ENCODE measurements at places on chromosomes 1 and 21.

- DNase-seq = no peak
Measured at GRCh38 chr1:3161176-3161840, 92.3 kb downstream of the PRDM16 start.

DNA sequence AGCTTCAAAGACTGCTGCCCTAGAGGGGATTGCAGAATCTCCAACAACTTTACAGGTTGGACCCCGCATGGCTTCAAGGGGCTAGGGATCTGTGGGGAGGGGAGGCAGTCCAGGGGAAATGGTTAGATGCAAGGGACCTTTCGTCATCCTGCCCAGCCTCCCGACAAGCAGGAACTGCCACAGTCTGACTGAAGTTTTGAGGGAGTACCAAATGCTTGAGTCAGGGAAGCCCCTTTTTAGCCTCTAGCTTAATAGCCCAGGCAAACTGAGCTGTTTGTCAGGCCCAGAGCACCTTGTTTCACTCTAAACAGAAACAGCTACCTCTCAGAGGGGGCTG is 1.1 kb downstream of the TOR3A start:
- DNase-seq = no peak

DNA sequence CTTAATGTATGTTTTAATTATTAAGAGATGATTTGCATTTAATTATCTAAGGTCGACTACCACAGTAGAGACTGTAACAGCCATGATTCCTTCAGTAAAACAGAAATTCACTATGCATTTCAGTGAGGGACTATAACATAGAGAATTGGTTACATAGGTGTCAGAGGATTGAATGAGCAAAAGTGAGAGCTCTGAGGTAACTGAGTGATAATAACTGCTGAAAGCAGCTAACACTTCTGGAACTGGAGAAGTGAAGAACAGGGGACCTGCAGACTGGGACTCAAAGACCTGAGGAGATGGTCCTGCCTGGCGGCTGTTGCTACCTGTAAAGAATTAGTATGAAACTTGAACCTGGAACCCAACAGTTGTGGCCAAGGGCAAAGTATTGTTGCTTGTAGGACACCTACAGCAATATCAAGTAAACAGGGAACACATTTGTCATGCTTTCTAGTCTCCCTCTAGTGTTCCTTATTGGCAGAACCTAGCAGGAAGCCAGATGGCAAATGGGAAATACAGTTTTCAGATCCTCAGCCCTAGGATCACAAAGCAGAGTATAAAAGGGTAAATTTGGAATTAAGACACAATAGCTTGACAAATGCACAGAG is 110.6 kb downstream of the HS2ST1 start:
- DNase-seq = no peak

GRCh38 chr1:90045853-90046563 is 51.1 kb downstream of the ZNF326 start:
- no peak for DNase-seq

DNA sequence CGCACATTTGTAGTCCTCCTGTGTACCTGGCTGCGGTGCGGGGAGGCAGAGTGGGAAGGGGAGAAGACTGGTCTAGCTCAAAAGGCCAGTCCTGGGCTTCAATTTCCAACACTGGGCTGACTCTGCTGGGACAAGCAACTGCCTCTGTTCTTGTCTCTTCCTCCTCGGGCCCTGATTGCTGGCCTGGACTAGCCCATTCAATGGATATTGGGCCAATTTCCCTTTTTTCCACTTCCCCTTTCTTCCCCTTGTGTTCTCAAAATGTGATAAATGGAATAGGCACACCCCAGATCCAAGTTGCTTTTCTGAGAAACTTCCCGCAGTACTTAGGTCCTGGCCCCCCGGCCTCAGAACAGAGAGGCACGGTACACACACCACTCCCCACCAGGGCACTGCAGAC is 48.2 kb downstream of the SPSB1 start:
- no peak for DNase-seq

GRCh38 chr1:24321697-24322469 is 2.7 kb downstream of the GRHL3 start:
- peak; percentile 48 for DNase-seq

GRCh38 chr21:35309316-35309715 is 260.2 kb upstream of the RUNX1 start:
- DNase-seq = no peak

- no peak for DNase-seq
Measured at GRCh38 chr1:92964316-92964715, 3.1 kb upstream of the DIPK1A start.

GRCh38 chr1:232667778-232668165 is 37.8 kb upstream of the SIPA1L2 start:
- no peak for DNase-seq

GRCh38 chr1:231694465-231695077 is 68.0 kb downstream of the DISC1 start:
- no peak for DNase-seq

- DNase-seq = no peak
Measured at GRCh38 chr21:38487901-38488639, 10.2 kb downstream of the ERG start.

- no peak for DNase-seq
Measured at GRCh38 chr1:27789540-27790041, 16.6 kb downstream of the STX12 start.

- DNase-seq = no peak
Measured at GRCh38 chr1:147619741-147620140, 50.6 kb downstream of the ACP6 start.

DNA sequence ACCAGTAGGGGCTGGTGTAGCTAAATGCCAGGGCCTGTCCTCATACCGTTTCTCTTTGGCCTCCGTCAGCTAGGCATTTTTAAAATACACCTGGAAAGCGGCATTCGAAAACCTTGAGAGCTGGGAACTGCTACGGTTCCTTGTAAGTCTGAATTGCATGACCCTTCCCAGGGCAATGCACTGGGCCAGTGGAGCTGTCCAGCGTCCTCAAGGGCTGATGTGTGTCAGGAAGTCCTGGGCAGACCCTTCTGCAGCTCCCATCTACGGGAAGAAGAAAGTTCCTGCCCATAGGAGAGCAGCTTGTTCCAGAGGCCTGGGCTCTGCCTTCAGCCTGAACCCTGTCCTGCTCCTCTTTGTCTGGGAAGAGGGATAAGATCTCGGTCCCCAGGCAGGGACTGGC is 34.1 kb downstream of the UBASH3A start:
- DNase-seq = no peak

- DNase-seq = no peak
Measured at GRCh38 chr1:82845866-82846265, 1045.1 kb downstream of the ADGRL2 start.

- DNase-seq = no peak
Measured at GRCh38 chr1:94104776-94105580, 16.0 kb downstream of the ABCA4 start.

DNA sequence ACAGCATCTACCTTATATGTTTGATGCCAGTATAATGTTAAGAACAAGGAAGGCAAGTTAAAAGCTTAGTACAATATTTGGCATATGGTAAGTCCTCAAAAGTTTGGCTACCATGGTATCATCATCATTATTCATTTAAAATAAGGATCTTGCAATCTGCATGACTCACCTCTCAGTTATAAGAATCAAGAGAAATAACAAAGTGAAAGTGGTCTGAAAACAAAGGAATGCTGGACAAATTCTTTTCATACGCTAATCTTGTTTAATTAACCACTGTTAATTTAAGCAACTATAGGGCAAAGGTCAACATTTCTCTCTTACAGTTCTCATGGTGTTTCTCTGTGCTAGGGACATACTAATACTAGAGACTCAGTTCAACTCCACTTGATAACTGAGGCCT is 13.0 kb upstream of the CLDN19 start:
- no peak for DNase-seq

- no peak for DNase-seq
Measured at GRCh38 chr1:240499012-240499411, 112.9 kb downstream of the GREM2 start.

GRCh38 chr1:54428837-54429518 is 22.8 kb upstream of the SSBP3 start:
- DNase-seq = no peak

DNA sequence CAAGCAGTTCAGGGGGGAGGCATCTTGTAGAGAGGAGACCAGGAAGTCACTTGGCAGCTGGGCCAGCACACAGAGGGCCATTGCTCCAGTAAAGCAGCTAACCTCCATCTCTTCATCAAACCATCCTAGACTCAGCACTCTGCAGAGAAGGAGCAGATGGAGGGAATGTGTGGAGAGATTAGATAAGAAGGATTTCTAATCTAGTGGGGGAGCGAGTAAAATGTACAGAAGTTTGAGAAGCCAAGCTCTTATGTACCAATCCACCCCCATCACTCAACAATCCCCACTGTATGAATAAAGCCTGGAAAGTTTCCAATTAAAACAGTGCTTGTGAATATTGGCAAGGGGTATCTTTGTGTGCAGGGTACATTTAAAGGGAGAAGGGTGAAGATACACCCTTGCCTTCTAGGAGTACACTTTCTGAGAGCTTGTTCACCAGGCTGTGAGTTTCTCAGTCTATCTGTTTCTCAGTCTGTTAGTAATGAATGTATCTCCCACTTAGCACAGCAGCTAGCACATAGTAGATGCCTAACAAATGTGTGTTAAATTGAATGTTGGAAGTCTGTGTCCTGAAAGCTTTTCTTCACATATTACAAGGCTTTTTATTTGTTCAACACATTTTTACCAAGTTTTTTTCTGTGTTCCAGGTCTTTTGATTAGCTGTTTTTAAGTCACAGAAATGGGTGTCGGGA is 142.7 kb upstream of the UBE2U start:
- no peak for DNase-seq

DNA sequence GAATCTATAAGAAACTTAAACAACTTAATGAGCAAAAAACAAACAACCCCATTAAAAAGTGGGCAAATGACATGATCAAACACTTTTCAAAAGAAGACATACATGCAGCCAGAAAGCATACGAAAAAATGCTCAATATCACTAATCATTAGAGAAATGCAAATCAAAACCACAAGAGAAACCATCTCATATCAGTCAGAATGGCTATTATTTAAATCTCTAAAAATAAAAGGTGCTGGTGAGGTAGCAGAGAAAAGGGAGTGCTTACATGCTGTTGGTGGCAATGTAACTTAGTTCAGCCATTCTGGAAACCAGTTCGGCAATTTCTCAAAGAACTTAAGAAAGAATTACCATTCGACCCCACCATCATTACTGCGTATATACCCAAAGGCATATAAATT is 147.7 kb downstream of the FAF1 start:
- DNase-seq = no peak

- no peak for DNase-seq
Measured at GRCh38 chr1:174242856-174243255, 83.5 kb downstream of the RABGAP1L start.

GRCh38 chr1:12447307-12447706 is 170.7 kb downstream of the DHRS3 start:
- DNase-seq = no peak

GRCh38 chr1:1161078-1161682 is 12.5 kb upstream of the TTLL10 start:
- DNase-seq = no peak

- no peak for DNase-seq
Measured at GRCh38 chr1:156065871-156066270, 4.9 kb downstream of the RAB25 start.

GRCh38 chr1:152917794-152918193 is 9.4 kb downstream of the IVL start:
- DNase-seq = no peak

DNA sequence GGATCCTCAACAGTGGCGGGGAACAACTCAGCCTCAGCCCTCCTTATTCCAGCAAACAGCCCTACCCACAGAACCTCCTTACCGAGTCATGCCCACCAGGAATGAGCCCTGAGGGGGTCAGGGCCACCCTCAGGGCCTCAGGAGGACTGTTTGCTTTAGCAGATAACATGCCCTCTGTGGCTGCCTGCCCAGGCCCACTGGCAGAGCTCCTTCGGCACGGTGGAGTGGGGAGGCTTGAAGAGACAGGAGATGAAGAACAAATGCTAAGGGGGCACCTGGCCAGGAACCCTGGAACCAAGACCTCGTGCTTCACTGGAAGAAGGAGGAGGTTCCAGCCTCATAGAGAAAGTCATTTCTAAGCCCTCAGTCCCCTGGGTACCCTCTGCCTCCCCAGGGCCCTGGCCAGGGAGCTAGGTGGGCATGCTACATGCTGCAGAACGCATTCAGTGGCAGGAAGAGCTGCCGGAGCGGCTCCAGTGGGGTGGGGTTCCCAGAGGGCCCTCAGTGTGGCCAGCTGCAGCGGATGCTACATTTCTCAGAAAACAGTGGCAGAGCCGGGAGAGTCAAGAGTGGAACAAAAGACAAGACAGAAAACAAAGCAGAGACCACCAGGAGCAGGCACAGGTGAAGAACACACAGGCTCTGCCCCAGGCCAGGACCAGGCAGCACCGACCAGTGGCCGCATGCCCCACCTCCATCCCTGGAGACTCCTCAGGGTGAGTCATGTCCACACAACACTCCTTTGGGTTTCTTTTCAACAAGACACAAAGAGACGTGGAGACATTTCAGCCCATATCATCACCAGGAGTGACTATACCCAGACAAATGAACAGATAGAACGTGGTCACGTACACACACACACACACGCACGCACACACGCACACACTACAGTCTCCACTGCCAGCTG is 39.8 kb downstream of the RIMS3 start:
- DNase-seq = no peak

DNA sequence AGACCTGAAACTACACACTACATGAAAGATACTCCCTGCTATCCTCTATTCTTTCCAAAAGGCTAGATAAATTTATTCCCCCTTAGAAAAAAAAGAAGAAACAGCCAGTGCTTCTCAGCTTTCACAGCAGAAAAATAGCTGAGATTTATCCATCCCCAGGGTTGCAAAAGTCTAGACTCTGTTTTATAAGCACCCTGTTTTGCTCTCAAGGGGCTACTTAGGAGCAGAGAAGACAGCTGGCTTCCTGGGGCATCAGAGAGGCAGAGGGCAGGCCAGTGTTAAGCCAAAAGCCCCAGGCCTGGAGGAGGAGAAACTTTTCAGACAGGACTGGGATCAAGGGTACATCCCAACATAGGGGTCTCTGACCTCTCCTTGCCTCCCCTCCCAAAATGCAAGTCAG is 3.9 kb downstream of the LAMB3 start:
- no peak for DNase-seq

DNA sequence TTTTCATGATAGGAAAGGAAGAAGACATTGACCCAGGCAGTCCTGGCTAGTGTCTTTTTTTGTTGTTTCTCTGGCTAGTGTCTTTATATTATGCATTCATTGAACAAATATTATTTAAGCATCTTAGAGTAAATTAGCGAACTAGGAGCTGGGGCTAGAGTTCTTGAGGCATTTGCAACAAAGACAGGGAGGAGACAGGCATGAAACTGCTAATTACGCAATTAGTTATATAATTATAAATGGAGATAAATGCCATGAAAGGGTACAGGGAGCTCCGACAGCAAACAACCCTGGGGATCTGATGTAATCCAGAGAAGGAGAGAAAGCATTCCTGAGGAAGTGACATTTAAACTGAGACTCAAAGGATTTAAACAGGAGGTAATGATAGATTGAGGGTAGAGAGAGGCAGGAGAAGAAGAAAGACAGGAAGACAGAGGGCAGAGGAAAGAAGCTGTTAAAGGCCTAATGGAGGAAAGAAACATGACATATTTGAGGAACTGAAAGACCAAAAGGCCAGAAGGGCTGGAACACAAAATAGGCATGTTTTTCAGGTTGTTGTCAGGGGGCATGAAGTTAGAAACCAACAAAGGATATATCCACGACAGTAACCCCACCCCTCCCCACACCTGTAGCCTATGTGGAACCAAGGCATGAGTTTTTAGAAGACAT is 99.5 kb upstream of the GJB5 start:
- DNase-seq = no peak
